DMS79 (cell line): ENCODE measurements at places on chromosomes 2 and 18.

DNA sequence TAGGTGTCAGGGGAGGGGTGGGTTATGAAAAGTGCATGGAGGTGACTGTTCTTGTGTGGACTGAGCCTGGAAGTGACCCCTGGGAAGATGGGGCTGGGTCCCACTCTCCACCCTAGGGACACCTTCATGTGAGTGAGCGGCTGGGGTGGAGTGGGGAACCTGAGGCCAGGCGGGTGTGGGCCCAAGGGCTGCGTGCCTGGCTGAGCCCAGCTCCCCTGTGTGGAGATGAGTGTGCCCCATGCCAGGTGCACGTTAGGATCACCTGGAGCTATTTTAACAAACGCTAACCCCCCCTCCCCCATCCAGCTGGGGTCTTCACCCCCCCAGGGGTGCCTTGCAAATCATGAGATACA lies 26.5 kb downstream of the ZAP70 start:
- no peak for DNase-seq

DNA sequence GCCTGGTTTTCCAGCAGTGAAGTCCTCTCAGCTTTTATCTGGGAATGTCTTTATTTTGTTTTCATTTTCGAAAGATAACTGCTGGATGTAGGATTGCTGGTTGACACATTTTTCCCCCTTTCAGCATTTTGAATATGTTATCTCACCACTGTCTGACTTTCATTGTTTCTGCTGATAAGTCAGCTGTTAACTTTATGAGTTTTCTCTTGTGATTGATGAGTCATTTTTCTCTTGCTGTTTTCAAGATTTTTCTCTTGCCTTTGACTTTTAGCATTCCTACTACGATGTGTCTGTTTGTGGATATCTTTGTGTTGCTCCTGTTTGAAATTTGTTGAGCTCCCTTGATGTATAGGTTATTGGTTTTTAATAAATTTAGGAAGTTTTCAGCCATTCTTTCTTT lies 85.5 kb downstream of the AGPS start:
- no peak for DNase-seq

GRCh38 chr2:33219850-33220275 lies 256.6 kb upstream of the RASGRP3 start:
- DNase-seq = no peak

- no peak for DNase-seq
Measured at GRCh38 chr2:104860451-104860790, 6.5 kb downstream of the POU3F3 start.

DNA sequence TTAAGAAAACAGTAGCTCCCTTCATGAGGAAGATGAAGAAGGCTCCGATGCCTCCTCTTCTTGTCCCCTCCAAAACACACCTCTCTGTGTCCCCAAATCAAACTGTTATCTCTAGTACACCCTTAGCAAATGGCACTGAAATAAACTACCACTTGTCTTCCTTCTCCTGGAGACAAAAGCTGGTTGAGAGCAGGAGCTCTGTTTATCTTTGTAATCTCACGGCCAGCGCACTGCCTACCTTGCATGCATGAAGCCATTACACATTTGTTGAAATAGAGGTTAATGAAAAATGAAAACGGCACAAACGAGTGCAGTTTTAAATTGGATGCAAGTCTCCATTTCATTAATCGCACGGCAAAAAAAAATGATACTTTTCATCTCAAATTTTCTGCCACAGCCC lies 113.7 kb downstream of the EPB41L3 start:
- no peak for DNase-seq

DNA sequence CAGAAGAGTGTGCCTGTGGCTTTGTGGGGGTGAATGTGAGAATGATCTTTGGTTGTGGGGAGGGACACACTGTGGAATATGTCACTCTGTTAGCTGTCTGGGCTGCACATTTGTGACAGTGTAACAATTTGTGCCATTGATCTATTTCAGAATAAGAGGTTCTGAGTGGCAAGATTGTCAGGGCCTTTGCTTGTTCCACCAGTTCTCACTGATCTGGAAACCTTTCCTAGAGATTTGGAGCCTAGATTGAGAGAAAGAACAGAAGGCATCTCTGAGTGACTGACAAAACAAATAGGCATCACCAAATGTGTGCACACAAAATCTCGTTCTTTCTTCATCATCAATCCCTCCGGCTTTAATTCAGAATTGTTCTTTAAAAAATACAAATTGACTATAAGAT lies 153.6 kb downstream of the KLHL29 start:
- DNase-seq = no peak

GRCh38 chr2:37323781-37324535 lies 675 bp downstream of the PRKD3 start:
- peak; percentile 4 for DNase-seq

DNA sequence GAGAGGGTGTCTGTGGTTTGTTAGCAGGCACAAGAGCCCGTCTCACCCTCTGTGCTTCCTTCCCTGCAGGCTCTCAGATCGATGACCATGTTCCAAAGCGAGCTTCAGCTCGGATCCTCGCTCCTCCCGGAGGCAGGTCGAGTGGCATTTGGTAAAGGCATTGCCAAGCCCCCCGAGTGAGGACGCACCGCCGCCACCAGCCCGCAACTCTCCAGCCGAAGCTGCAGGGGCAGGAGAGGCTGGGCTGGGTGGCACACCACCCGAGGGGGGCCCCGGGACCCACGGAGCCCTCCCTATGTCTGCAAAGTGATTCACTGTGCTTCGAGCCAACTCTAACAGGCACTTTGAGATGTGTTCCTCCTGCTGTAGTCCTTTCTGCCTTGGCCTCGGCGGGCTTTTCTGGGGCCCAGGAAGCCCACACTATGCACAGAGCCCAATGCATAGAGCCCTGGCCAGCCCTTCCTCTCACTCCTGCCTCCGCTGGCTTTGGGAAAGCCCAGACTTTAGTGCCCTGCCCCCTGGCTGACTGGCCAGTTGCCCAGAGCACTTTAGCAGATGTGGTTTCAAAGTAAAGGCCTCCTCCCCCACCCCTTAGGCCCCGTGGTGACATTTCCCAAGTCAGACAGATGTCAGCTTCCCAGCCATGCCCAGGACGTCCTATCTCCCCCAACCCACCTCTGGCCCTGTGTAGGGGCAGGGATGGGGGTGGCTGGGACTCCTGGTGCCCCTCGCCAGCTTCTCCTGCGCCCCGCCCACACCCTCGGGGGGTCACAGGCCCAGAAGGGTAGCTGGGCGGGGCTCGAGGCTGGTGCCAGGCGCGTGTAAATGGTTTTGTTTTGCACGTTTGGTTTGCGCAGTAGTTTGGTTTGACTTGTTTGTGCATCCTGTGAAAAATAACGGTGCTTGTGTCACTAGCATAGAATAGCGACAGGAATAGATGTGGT lies 23.3 kb upstream of the MAPRE3 start:
- peak; percentile 25 for DNase-seq

DNA sequence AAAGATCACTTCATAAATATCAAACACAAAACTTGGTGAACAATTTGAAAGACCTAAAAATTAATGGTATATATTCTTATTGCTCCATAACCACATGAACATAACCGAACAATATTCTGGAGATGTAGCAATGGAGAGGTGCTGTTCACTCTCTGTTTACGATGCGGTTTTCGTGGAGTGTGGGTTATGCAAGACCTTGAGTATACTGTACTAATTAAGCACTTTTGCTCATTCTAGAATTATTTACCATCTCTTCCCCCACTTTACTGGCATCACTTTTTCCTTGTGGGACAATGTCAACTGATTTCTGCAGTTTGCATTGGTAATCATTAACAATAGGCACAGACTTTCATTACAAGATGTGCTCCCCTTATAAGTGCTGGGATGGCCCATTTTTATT lies 97.6 kb downstream of the RAPH1 start:
- no peak for DNase-seq

- DNase-seq = no peak
Measured at GRCh38 chr2:119473621-119474370, 42.1 kb downstream of the TMEM37 start.

DNA sequence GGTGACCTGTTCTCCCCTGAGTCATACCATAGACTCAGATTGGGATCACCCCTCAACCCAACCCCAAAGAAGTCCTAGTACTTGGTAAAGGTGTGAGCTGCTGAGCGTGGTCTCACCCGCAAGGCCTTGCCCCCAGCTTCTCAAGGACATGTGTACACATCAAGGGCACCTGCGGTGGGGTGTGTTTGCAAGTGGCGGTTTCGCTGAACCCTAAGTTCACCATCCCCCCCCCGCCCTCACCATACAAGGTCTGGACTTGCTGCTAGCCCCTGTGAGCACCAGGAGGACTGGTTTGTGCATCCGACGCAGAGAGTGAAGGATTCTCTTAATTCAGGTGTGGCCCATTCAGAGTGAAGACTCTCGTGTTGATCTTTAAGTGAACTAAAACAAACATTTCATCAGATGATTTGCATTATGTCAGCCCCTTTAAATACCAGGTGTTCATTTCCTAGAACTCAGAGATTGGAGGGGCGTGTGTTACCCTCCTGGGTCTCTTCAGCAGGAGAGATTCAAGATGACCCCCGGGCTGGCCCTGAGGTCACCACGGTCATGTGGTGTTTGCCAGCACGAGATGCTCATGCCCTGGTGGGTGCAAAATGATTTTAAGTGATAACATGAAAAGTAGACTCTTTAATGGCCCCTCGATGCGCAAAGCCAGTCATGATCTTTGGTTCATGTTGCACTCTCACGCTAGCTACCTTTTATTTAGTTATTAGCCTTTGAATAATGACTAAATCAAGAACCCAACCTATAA lies 27.8 kb downstream of the MTERF4 start:
- no peak for DNase-seq

- DNase-seq = no peak
Measured at GRCh38 chr2:9212010-9212635, 5.5 kb downstream of the ASAP2 start.

DNA sequence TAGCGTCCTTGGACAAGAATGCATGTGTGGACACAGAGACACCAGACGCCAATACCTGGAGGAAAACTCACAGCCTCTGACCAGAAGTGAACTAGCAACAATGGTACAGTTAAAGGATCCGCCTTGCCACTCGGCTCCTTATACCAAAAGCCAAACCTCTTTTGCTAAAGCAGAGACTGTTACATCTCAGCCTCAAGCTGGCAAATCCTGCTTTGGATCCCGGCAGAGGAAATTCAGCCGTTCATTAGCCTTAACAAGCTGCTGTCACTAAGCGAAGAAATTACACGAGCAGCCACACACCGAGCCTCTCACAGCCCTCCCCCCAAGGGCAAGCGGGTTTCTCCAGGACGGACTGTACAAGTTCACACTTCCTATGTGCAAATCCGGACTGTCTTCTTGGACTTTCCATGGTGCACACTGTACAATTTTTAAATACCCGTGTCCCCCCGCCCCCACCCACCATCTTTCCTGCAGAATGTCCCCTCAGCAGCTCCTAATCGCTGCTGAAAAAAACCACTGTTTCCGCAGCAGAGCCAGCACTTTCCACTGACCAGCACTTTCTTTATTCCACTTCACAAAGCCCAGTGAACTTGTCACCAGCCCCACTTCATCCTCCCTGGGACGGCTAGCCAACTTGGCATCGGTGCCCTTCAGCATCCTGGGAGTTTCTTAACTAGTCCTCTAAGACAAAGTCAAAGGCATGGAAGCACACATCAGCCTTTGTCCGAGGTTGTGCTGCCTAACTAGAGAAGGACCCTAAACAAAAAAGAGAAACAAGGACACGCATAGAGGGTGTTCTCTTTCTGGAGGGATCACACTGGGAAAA lies 1.5 kb downstream of the KLF7 start:
- peak; percentile 43 for DNase-seq

DNA sequence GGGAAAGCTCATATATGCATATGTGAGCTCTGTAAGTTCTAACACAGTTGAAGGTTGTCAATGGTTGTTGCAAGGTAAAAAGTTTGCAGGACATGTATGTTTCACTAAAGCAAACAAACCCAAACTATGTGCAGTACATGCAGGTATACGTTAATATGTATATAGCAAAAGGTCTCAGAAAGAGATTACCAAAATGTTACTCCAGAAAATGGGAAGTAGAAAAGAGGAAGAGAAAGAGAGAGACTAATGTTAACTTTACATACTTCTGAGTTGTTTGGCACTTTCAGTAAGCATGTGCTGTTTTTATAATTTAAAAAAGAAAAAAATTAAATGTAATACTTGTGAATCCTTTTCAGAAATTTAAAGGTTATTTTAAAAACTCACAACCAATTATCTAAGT lies 32.8 kb upstream of the PEX13 start:
- no peak for DNase-seq

DNA sequence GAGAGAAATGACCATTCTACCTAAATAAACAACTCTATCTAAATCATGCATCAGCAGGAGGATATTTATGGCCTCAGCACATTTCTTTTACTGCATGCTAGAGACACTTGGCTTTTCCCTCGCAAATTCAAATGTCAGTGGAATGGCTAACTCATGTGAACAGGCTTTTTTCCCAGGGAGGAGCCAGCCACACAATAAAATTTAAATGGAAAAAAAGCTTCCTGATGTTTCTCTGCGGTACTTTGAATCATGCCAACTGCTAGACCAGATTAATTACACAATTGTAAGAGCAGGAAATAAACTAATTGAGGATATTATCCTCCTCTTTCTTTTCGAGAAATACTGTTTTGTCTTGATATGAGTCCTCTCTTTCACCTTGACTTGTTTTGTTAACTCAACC lies 676.3 kb downstream of the IRS1 start:
- DNase-seq = no peak

- DNase-seq = no peak
Measured at GRCh38 chr2:192243488-192243887, 48.8 kb upstream of the TMEFF2 start.

DNA sequence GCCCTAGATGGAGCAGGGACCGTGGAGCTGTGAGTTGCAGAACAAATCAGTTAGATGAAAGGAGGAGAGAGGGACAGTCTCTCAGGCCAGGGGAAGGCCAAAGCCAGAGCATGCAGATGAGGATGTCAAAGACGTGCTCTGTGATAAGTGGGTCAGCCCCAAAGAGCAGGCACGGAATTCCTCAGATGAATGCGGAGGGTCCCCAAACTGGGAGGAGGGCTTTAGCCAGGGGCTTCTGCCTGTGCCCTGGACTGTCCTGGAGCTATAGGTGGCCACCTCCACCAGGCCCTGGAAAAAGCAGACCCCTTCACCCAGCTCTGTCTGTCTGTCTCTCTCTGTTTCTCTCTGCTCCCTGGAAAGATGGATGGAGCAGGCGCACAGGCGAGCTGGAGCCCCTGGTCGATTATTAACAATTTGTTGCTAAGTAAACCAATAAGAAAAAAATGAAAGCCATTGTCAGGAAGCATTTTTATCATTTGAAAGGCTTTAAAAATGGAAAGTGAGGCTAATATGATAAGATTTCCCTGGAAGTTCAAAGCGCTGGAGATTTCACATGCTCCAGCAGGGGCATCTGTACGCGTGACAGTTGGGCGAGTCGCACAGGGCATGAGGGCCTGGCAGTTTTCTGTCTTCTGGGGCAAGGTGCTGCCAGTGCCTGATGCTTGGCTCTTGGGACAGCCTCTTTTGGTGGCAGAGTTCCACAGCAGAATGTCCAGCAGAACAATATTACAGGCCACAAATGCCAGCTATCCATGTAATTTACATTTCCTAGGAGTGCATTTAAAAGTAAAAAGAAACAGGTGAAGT lies 241.0 kb downstream of the GLI2 start:
- no peak for DNase-seq

DNA sequence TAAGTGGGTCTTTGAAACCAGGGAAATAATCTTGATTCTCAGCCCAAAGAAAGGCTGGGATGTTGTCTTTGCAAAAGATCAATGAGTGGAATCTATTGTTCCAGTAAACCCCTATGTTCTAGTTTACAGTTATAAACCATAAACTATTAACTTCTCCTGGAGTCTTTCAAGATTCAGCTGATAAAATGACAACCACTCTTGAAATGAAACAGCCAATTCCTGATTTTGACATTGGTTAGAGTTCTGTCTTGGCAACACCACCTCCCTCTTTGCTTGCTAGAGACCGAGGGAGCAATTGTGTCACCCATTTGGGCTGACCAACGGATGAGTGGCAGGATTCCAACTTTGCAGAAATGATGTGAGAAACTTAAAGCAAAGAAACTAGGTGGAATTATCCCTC lies 746.9 kb downstream of the SLC4A3 start:
- DNase-seq = no peak

- DNase-seq = no peak
Measured at GRCh38 chr2:121627525-121628050, 21.7 kb downstream of the CLASP1 start.
